ENCODE measurements at places on chromosomes 12 and 14.

DNA sequence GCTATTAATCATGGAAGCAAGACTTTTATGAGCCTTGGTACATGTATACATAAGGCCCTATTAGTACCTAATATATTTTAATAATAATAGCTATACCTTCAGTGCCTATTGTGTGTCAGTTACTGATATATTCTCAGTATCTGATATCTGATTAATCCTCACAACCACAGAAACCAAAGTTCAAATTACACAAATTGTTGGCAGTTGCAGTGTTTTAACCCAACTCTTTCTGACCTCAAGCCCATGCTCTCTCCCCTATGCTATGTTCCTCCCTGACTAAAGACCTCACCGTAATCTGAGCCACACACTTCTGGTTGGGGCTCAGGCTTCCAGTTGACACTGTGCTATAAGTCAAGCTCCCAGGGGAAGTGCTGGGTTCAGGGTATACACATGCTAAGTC, 214.4 kb downstream of the SPTSSA start:
- DNase-seq = no peak

DNA sequence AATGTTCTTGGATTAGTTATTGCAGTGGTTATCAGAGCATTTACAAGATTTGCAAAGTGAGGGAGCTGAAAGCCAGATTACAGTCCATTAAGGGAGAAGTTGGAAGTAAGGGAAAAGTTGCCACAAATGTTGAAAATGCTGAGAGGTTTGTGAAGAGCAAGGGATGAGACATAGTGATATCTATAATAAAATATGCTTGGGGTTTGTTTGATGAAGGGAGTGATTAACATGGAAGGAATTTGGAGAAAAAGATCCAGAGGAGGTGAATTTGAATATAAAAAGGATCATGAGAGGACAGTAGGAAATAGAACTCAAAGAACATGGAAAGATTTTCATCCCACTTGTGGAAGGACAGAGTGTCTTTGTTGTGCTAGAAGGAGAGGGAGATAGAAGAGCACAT, 19.3 kb upstream of the CCER1 start:
- no peak for DNase-seq

GRCh38 chr12:56947633-56948456, 9.6 kb downstream of the RDH16 start:
- DNase-seq = no peak

GRCh38 chr12:31324845-31325523, 966 bp downstream of the SINHCAF start:
- DNase-seq = peak; percentile 62

DNA sequence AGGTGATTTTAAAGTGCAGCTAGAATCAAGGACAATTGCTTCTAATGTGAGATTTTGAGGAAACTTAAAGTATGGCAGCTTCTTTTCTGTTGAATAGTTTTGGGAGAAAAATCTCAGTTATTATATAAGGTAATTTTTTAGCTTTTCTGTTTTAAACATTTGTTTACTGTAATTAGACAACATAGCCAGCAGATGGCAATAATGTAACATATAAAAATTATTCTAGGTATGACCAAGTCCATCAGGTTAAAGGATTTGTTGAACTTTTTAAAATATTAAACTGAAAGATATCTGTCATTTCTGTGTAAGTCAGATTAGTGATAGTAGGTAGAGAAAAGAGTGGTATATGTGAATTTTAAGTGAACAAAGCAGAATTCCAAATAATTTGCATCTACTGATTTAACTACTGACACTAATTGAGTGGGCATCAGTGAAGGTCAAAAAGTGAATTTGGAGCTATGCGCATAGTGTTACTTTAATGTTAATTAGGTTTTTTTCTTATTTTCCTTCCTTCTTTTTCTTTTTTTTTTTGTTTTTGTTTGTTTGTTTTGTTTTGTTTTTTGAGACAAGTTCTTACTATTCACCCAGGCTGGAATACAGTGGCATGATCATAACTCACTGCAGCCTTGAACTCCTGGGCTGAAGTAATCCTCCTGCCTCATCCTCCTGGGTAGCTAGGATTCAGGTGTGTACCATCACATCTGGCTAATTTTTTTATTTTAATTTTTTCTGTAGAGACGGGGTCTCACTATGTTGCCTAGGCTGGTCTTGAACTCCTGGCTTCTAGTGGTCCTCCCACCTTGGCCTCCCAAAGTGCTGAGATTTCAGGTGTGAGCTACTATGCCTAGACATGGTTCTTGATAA, 18.6 kb downstream of the PRORP start:
- DNase-seq = no peak

DNA sequence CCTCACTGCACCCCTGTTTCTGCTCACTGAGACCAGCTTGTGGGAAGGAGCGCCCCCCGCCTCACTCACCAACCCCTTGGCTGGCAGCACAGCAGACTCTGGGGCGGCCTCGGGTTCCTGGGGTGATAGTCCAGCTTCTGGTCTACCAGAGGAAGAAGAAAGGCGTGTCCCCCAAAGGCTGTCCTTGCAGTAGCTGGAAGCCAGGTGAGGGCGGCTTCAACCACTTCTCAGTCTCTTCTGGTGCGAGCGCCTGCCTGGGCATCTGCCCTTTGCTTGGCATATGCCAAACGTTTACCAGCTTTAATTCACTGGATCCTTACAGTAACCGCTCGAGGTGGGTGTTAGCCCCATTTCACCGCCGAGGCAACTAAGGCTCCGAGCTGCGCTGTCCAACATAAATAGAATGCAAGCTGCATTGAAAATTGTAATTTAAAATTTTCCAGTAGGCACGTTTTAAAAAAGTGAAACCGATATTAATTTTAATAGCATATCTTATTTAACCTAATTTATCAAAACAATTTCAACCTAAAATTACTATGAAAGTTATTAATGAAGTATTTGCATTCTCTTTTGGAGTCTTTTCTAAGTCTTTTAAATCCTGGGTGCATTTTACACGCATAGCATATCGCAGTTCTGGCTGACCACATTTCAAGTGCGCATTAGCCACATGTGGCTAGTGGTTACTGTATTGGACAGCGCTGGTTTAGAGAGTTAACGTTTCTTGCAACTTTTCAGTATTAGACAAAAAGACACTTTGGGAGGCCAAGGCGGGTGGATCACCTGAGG, 872 bp downstream of the FAM177A1 start:
- DNase-seq = peak; percentile 30

GRCh38 chr12:18992336-18992735, 137.2 kb upstream of the PLEKHA5 start:
- no peak for DNase-seq

- peak; percentile 35 for DNase-seq
Measured at GRCh38 chr12:48794870-48795269, 6.0 kb upstream of the ADCY6 start.

- no peak for DNase-seq
Measured at GRCh38 chr12:53465679-53466078, 13.8 kb downstream of the PCBP2 start.

DNA sequence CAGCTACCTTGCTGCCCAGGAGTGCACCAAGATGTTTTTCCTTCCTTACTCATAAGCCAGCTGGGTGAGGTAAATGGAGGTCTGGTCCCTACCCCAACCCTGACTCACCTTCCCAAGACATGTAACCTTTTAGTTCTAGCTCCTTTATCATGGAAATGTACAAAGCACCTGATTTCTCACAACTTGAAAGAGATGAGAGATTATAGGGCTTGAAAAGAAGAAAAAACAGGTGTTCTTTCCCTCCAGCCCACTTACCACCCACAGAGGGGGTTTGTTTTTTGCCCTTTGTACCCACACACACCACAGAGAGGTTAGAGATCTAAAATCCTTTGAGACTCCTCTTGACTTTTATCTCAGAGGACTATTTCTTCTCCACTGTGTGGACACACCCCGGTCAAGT, 21.1 kb downstream of the PLXNC1 start:
- no peak for DNase-seq

DNA sequence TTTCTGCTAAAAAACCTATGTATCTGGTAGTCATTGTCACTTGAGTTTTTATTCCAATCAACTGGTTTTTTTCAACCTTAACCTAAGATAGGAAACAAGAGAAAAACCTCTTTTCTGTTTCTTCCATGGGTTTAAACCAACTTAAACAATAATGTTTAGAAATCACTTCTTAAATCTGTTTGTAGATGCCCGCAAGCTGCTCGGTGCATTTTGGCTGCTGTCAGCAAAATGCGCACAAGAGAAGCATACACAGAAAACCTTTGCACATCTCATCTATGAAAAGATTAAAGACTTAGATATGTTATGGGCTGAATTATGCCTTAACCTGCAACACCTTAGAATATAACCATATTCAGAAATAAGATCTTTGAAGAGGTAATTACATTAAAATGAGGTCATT, 299.8 kb downstream of the ITPR2 start:
- DNase-seq = no peak

DNA sequence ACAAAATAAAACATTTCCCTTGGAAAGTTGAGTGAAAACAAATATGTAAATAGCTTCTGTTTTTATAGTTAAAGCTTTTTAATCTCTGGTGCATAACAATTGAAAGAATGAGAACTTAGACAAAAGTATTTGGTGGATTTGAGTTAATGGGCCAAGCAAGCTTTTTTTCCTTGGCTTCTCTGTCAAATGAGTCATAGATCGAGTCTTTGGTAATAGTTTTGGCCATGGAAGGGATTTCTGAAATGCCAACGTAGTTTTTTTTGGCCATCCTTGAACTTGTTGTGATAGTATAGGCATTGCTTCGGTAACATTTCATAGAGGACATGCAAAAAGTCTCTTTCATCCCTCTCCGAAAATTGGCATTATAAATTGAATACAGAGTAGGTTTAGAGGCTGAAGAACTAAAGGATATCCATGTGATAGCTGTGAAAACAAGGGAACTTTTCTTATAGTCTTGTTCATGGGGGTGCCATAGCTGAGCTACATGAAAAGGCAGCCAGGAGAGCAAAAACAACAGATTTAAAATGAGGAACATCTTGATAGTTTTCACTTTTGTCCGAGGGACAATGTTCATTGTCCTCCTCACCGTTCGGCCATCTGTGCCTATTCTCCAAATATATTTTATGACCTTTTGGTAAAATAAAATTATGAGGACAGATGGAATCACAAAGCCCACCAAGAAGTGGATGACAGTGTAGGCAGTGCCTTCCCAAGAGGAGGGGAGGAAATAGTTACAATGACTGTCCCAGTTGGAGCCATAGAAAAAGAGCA, 34.7 kb downstream of the GPR19 start:
- no peak for DNase-seq

DNA sequence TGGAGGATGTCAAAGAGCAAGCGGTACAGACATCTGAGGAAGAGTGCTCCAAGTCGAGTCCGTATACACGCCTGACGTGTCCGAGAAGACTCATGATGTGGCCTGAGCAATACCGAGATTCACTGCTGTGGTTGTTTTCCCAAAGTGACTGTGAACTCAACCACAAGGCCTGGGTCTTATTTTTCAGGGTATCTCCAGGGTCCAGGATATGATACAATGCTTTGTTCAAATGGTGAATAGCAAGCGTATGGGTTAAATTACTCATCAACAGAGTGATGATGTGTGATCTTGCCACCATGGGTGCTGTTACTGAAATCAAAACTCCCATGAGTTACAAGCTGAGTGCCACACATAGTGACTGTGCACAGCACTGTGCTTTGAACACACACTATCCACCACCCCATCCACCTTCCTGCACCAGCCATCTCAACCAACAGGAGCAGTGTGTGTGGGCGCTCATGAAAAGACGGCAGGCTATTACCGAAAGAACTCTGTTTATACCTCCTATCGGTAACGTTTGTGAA, 109.6 kb downstream of the BCAT1 start:
- DNase-seq = peak; percentile 55

DNA sequence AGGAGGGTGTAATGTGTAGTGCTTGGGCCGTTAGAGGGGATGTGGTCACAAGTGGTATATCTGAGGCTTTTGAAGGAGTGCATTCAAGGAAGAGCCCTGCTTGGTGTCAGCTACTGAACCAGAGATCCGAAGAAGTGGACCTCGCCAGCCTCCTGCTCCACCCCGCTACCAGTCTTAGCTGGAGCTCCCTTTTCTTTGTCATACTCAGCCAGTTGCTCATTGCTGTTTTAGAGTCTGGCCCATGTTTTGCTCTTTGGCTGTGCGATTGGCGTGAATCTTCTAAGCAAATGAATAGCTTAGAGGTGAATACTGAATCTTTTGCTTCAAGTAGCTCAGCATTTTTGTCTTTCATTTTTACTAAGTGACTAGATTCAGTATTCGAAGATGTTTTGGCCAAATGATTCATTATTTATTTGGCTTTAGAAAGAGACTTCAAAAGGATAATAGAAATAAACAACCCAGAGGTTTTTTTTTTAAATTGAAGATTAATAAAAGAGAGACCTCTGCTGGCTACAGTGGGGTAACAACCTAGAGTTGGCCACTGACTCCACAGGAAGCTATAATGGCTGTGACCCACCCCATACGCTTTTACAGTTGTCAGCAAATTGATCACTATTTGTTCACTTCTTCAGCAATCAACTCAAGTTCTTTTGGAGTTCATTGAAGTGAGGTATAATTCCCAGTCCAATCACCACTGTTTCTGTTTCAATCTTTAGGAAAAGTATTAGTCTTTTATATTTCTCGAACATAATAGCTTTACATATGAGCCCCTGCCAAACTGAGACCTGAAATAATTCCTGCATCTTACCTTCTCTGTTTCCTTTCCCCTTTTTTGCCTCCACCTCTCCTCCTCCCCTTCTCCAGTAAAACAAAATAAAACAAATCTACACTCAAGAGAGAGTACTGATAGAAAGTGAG, 19.9 kb downstream of the CDKN1B start:
- peak; percentile 36 for DNase-seq

GRCh38 chr12:1161197-1161596, 170.2 kb downstream of the ERC1 start:
- DNase-seq = no peak

GRCh38 chr14:67253076-67253635, 11.9 kb downstream of the PALS1 start:
- no peak for DNase-seq

DNA sequence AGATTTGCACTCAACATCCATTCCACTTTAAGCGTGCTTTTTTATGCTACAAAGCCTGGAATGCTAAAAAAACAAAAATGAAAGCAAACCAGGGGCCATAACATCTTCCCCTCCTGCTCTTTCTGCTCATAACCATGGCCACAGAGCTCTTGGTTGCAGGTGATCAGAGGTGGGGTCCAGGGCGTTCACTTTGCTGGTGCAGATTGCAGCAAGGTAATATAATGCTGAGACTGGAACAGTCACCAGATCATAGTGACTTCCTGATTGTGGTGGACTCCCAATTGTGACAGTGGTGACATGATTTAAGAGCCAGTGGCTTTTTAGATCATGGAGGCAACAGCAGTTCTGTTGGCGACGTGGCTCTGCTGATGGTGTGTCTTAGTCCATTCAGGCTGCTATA, 115.0 kb upstream of the CPM start:
- no peak for DNase-seq

- DNase-seq = peak; percentile 96
Measured at GRCh38 chr14:23071244-23071920, 14.1 kb upstream of the CDH24 start.

Measured in Daoy (cell line).